Hippocampal formation (tissue), 2 donors: ENCODE measurements at places on chromosomes 12 and 14.
A peak's percentile ranks its signal among the peaks of the same experiment; 100 is the strongest.

GRCh38 chr12:111978545-111978944, 34.4 kb downstream of the TMEM116 start:
- DNase-seq, result no peak

DNA sequence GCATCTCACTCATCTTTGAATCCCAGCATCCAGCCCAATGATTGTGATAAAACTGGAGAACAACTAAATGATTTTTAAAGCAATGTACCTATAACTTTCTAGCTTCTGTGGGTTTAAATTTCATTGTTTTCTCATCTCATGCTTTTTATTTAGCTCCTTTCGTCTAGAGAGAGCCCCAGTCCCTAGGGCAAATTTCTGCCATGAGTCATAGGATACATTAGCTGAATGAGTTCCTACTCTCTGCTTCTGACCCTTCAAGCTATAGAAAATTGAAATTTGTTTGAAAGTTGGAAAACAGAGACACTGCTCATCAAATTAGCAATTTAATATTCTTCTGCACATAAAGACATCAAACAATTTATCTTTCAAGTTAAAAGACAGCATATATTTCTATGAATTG, 113.9 kb downstream of the KIF21A start:
- no peak for DNase-seq

- DNase-seq, result no peak
Measured at GRCh38 chr12:111850526-111850925, 8.5 kb downstream of the MAPKAPK5 start.

DNA sequence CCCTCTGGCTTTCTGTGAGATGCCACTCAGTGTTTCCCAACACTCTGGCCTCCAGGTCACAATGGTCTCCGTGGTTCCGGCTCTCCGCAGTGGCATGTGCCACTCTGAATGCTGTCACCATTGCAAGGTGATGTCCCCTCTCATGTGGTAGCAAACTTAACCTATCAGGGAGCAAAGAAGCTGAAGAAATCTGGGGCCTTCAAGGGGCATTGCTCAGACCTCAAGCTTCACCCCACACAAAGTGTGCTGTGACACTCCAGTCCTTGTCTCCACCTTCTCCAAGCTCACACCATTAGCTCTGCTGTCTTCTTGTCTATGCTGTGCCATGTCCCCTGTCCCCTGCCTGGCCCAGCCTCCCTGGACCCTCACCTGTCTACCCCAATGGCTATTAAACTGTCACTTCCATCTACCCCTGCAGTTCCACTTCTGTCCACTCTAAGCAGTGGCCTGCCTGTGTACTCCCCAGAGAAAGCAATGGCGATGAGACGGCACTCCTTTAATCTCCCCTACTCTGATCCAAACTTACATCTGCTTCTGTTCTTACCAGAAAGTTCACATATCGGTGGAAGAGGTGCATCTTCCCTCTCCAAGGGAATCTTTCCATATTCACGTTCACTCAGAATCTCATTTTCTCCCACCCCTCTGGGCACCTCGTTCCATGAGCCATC, 93.7 kb downstream of the DHRS2 start:
- no peak for DNase-seq

DNA sequence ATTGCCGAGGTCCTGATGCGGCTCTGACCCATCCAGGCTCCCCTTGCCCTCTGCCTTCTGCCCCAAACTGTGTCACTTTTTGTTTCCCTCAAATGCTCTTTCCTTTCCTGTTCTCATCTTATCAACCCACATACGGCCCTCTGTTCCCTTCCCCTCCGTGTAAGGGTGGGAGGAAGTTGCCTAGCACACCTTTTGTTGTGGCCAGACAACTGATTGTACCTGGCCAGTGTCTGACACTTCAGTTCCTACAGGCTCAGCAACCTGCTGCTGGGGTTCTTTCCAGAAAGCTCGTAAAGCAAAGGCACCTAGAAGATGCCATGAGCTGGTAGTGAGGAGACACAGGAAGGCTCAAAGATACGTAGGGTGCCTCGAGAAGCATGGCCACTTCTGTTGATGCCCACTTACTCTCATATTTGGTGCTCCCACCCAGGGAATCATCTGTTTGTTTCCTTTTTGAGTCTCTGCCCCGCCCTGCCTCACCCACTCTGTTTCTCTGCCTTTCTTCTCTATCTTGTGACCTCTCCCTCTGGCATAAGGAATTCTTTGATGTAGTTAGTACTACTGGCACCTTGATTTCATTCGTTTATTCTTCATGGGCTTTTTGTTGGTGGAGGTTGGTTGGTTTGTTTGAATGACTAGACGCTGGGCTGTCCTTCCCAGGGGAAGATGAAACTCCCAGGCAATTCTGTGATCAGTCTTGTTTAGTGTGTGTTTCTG, 152.4 kb upstream of the FKBP4 start:
- no peak for DNase-seq

DNA sequence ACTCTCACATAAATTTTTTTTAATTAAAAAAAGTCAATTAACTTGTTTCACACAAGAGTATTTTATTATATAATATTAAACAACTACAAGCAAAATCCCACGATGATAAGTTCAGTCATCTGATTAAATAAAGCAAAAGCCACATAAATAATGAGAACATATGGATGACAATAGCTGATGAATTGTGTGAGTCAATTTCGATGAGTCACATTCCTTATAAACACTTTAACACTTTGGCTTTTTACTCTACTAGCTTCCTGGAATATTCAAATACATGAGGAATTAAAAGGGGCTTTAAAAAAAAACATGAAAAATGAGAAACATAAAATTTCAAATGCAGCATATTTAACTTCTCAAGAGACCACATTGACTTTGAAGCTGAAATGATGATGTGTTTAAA, 95.3 kb downstream of the BCAT1 start:
- DNase-seq, result no peak

DNA sequence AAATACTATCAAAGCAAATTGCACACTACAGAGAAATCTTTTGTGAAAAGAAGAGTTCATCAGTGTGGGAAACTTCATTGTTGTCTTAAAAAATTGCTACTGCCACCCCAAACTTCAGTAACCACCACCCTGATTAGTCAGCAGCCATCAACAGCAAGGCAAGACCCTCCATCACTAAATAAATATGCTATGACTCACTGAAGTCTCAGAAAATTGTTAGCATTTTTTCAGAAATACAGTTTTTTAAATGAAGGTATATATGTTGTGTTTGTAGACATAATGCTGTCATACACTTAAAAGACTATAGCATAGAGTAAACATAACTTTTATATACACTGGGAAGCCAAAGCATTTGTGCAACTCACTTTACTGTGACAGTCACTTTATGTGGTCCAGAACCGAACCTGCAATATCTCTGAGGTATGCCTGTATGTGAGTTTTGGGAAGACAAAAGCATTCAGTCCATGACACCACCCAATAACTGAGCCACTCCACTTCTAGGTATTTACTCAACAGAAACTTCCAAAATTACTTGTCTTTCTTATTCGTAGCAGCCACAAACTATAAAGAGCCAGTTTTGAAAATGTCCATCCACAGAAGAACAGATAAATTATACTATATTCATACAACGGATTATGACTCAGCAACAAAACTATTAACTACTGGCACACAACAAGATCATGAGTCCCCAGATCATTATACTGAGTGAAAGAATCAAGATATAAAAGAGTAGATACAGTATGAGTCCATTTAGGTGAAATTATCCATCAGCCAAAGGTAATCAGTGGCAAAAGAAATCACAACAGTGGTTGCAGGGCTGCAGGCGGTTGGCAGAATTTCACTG, 649.6 kb downstream of the BCL11B start:
- DNase-seq, result no peak

GRCh38 chr14:69611172-69612013, at the start of gene SUSD6:
SUSD6 (plus strand) TSS chr14:69611596; CDS start chr14:69658593, 46,997 bp downstream.
- peak; percentile 95 for DNase-seq

DNA sequence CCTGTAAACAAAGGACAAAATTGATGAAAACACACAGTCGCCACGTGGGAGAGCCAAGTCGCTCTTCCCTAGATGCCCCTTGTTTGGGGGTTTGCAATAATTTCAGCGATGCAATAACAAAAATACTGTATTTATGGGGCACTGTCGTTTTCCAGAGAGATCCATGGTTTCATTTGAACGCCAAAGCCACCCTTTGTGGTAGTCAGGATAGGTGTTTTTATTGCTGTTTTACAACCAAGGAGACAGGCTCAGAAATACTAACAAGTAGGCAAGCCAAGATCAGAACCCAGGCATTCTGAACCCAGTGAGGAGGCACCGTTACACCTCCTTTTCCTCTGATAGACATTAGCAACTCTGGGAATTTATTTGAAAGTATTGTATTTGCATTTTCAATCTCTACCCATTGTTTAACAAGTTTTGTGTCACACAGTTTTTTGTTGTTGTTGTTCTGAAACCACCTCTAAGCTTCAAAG, 831 bp upstream of the BTBD7 start:
- peak; percentile 33 for DNase-seq

GRCh38 chr12:42652048-42652447, 62.5 kb upstream of the PRICKLE1 start:
- DNase-seq, result no peak

- DNase-seq, result no peak
Measured at GRCh38 chr14:88468406-88468805, 82.9 kb downstream of the SPATA7 start.

- DNase-seq, result no peak
Measured at GRCh38 chr14:21711360-21711961, 37.8 kb upstream of the OR4E1 start.
